Hepatocyte (in vitro differentiated cells): ENCODE measurements at places on chromosomes 2 and 18. TPM values are rescaled to one million over a fixed set of nuclear protein-coding genes. Genes with fewer than 3 reads are reported as not detected.

DNA sequence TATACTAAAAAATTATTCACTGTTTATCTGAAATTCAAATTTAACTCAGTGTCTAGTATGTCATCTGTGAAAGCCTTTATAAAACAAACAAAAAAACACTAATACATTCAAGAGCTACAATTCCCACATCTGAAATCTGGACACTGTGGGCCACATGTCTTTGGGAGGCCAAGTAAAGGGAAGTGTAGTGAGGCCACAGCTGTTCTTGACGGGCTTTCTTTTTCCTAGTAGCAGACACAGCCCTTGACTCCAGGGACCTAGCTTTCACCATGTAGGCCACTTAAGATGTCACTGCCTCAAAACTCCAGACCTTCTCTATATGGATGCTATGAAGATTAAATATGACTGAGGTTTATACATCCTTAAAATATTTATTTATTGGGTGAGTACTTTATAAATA lies 91.1 kb downstream of the RBMS1 start:
- peak overlapping the region; percentile 66 for H3K27ac ChIP-seq
- DNase-seq: no peak
- no peaks in the 10 kb centered on the region for H3K27me3 ChIP-seq
- peaks cover 54% of the 10 kb centered on the region for H3K4me1 ChIP-seq

DNA sequence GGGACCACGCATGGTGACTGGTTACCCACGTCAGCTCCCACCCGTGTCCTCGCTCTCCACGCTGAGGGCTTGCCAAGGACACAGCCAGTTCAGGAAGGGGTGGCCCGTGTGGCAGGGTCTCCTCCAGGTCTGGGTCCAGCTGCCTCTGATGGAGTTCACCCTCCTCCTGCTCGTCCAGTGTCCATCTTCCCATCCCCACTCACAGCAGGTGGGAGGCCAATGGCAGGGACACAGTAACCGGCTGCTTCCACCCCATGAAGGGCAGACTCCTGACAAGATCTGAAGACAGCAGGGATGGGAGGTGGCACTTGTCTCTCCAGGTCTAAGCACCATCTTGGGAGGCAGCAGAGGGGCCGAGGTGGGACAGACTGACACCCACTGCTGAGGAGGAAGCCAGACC lies 106.4 kb downstream of the NDUFA10 start:
- H3K27me3 ChIP-seq: no peaks in the 10 kb centered on the region
- no peak for DNase-seq
- H3K4me3 ChIP-seq: no peak overlapping the region

Gene LOXHD1
- total RNA-seq: not detected in 2 replicates

DNA sequence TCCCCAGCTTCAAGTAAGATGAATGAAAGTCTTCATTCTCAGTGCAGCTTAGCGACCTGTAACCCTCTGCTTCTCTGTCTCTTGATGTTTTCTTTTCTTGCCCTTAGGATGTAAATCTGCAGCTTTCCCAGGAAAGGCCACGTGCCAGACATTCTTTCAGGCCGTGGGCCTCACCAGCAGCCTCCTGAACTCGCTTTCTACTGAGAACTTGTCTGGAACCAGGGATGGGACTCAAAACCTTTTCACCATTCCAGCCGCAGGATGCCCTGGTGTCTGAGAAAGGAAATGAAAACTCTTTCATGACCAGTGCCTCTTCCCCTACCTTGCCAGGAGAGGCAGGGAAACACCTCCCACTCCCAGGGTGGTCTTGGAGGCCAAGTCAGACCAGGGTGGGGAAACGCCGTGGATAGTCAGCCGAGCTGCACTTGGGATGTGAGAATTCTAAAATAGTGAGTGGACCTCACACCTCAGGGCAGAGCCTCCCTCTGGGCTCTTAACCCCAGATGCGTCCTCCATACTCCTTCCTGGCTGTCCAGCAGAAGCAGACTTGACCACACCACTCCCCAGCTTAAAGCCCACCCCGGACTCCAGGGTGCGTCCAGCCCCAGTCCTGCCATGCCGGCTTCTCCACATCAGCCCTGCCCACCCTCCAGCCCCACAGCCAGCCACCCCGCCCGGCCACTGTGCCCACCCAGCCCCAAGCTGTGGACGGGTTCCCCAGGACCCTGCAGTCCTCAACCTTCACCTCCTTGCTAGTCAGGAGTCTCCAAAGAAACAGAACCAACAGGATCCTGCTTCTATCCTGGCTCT lies 115.5 kb downstream of the TWIST2 start:
- no peaks in the 10 kb centered on the region for H3K27me3 ChIP-seq
- no peaks in the 10 kb centered on the region for H3K36me3 ChIP-seq
- H3K27ac ChIP-seq: no peak overlapping the region
- DNase-seq: peak; percentile 4
- H3K4me1 ChIP-seq: no peaks in the 10 kb centered on the region

- DNase-seq: no peak
- H3K27me3 ChIP-seq: no peaks in the 10 kb centered on the region
- no peaks in the 10 kb centered on the region for H3K4me1 ChIP-seq
- no peaks in the 10 kb centered on the region for H3K36me3 ChIP-seq
- no peak overlapping the region for H3K4me3 ChIP-seq
- no peak overlapping the region for H3K27ac ChIP-seq
These were observed 41.7 kb downstream of the PTPRM start for GRCh38 chr18:7608781-7609201.

Gene FBXO15
- total RNA-seq: 0.48 and 0.93 TPM in 2 replicates
